ENCODE measurements at places on chromosomes 11 and 22. TPM values are rescaled to one million over a fixed set of nuclear protein-coding genes. Genes with fewer than 3 reads are reported as not detected.

DNA sequence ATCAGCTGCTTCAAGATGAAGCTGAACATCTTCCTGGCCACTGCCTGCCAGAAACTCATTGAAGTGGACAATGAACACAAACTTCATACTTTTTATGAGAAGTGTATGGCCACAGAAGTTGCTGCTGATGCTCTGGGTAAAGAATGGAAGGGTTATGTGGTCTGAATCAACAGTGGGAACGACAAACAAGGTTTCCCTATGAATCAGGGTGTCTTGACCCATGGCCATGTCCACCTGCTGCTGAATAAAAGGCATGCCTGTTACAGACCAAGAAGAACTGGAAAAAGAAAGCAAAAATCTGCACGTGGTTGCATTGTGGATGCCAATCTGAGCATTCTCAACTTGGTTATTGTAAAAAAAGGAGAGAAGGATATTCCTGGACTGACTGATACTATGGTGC is 22.2 kb upstream of the BIRC3 start:
- no peak for DNase-seq

DNA sequence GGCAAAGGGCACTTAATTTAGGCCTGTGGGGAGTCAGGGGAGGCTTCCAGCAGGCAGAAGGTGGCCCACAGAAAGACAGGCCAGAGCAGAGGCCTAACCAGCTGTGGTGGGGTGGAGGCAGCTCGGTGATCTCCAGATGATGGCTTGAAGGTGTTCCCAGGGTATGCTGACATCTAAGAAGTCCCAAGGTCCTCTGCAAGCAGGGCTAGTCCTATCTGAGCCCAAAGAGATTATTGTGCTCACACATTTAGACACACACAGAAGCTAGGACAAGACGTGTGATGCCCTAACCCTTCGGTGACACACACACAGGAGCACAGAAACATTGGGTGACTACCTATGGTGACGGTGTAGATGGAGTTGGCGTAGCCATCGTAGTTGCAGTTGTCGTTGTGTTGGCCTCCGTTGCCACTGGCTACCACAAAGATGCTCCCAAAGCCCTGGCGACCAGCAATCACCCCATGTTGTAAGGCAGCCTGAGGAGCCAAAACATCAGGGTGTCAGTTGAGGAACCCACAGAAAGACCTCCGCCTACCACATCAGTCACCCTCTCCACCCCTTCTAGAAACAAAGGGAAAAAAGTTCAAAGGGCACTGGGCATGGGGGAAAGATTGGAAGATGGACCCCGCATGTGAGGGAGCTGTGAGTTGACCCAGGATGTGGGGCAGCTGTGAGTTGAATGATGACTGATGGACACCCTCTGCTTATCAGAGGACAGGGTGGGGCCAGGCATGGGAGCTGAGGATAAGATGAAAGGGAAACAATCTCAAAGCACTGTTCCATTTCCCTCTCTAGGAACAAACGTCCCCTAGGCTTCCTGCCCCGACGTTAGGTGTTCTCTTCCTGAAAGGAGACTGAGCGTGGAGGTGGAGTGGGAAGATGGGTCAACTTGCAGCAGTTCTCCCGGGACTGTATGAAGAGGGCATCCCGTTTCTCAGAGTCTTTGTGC is 7.9 kb downstream of the PCSK7 start:
- DNase-seq, result no peak

GRCh38 chr11:94424662-94425061 is 23.4 kb upstream of the GPR83 start:
- no peak for DNase-seq

GRCh38 chr11:27596802-27597201 is 90.2 kb upstream of the LIN7C start:
- no peak for DNase-seq

- DNase-seq, result no peak
Measured at GRCh38 chr22:36116127-36116526, 44.4 kb downstream of the APOL3 start.

DNA sequence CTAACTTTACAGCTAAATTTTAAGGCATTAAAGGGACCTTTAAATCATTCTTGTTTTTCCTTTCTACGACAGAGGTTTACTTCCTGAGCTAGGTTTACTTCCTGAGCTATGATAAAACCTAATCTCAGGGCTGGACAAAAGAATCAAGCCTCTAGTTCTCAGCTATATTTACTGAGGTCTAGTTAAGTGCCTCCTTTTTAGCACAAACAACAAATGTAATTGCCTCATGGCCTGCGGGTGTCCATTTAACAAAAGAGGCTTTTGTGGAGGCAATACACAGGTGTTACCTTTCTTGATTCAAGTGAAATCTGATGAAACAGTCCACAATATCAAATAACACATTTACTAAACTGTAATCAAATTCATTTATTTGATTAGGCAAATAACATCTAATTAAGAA is 67.3 kb downstream of the IMMP1L start:
- DNase-seq, result no peak

The PLAAT4 gene
- 210 TPM for total RNA-seq

The KCNQ1 gene
- total RNA-seq, result 7.8 TPM

The CYP2D6 gene
- 5.5 TPM for total RNA-seq

The VWCE gene
- total RNA-seq, result 0.82 TPM

The TSGA10IP gene
- not detected for total RNA-seq
